ENCODE measurements at places on chromosomes 2 and 18. TPM values are rescaled to one million over a fixed set of nuclear protein-coding genes. Genes with fewer than 3 reads are reported as not detected.
A peak's percentile ranks its signal among the peaks of the same experiment; 100 is the strongest.

GRCh38 chr18:26052505-26052904 is 37.9 kb downstream of the SS18 start:
- DNase-seq, result no peak

Gene FBXO41
- 1.6 TPM for polyA plus RNA-seq

Gene FKBP1B
- polyA plus RNA-seq, result 15.8 TPM

Gene ELAC1
- 12.7 TPM for polyA plus RNA-seq

DNA sequence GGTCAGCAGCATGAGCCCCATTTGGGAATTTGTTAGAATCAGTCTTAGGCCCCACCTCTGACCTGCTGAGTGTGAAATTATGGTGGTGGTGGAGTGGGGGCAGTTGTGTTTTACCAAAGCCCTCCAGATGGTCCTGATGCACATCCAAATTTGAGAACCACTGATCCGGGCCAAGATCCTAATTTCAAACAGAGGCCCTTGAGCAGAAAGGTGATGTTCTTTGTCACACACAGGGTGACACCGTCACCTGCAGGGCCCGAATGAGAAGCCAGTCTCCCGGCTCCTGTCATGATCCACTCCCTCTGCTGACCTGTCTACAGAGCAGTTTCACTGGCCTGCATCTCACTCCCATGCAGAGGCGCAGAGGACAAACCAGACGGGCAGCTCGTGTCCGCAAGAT is 129.9 kb downstream of the TRIM43 start:
- DNase-seq, result no peak

DNA sequence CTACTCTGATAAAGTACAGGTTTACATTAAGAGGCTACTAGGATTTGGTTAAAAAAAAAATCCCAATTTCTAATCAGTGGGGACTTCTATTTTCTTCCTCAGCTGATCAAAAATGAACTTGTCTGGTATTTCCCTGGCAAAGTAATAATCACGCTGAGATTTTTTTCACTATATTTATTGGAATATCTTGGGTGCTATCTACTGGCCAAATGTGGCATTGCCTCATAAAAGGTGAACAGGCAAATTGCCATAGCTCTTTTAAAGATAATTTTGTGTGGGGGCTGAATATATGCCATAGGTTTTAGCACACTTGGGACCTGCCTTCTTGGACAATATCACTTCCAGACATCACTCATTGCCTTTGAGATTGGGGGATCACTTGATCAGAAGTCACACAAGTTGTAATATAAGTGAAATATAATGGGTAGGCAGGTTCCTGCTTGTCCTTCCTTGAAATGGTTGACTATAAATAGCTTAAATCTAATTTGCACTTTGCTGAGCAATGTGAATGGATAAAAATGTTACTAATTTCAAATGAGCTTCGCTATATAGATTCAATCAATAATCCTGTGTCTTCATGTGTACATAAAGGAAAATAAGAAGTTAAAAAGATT is 7.0 kb upstream of the NXPH2 start:
- peak; percentile 14 for DNase-seq

- no peak for DNase-seq
These were observed 15.1 kb downstream of the LOXHD1 start for GRCh38 chr18:46641917-46642316.

DNA sequence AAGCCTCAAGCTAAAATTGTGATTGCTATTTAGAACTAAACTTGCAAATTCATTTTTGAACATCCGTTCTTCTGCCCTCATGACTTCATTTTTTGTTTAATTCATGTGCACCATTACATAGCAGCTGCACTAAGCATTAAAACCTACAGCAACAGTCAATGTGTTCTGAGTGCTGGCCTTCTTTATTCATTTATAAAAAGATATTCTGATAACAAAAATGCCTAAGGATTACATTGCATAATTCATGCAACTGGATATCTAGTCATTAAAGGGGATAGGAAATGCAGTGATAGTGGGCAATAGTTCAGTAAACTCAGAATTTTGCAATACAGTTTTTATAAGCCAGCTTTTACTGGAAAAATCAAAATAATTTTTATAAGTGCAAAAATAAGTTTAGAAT is 294.4 kb upstream of the EPC2 start:
- DNase-seq, result peak; percentile 49

Gene SALL3
- polyA plus RNA-seq, result not detected

- no peak for DNase-seq
These were observed 79.8 kb upstream of the CYRIA start for GRCh38 chr2:16745466-16745865.
